H1 (cell line): ENCODE measurements at places on chromosomes 3 and 15.
A peak's percentile ranks its signal among the peaks of the same experiment; 100 is the strongest.

GRCh38 chr3:13577181-13578121 lies 28.5 kb downstream of the FBLN2 start:
- no peak for DNase-seq

DNA sequence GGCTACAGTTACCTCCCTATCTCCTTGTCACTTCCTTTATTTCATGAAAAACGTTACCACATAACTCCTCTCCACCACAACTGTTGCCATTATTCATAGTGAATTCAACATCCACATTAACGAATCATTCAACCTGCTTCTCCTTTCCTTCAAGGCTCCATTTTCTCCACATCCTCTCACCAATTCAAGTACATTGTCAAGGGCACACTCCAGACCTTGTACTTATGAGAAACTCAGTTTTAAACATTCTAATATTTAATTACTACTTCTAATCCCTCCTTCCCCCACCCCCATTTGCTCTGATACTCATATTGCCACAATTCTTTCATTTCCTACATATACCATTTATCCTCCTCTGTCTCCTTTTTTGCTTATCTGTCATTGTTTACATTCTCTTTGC lies 871.2 kb downstream of the TUSC7 start:
- DNase-seq: no peak

DNA sequence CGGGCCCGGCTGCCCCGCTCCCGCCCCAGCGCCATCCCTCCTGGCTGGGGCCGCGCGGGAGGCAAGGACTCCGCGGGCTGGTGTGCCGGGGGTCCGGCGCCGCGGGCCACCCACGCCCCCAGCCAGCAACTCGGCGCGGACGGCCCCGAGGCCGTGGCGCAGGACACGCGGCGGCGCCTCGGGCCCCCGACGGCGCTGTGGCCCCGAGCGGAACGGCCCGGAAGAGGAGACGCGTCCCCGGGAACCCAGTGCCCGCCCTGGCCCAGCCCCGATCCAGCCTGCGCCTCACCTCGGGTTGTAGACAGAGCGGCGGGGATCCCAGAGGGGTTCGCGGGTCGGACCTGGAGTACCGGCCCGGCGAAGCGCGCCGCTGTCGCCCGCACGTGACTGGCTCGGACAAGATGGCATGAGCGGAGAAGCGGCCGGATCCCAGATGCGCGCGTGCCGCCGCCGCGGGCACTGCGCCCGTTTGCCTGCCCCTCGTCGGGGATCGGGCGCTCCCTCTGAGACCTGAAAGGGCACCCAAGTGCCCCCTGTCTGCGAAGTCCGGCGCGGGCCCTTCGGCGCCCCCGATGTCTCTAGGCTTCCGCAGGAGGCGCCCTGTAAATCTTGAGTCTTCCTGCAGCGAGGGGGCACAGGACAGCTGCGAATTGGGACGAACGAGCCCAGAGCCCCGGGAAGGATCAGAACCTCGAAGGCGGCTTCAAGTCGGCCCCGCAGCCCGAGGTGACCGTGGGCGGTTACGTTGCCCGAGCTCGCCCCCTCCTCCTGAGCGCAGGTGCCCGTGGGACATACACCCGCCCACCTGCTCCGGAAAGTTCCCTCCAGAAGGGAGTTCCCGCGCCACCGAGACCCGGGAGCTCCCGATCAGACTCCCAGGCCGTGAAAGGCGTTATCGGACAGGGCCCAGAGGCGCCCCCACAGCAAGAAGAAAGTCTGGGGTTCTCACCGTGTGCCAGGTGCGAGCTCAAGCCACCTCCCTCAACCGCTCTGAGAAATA lies 598 bp upstream of the SFMBT1 start:
- peak; percentile 66 for DNase-seq

DNA sequence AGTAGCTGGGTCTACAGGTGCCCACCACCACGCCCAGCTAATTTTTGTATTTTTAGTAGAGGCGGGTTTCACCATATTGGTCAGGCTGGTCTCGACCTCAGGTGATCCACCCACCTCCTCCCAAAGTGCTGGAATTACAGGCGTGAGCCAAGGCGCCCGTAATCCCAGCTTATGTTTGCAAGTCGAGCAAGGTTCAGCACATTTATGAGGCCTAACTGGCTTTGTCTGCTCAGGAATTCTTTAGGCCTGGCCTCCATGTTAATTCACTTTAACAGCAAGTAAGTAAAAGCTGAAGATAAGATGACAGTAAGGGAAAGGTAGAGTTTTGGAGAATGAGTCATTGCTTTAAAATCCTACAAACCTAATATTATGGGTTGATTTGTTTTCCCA lies 24.6 kb downstream of the SIDT1 start:
- DNase-seq: no peak

GRCh38 chr15:38088971-38089370 lies 154.5 kb downstream of the TMCO5A start:
- DNase-seq: no peak

GRCh38 chr15:90230071-90230494 lies 3.7 kb downstream of the CIB1 start:
- DNase-seq: no peak

- DNase-seq: no peak
Observed at GRCh38 chr3:67662733-67663132, 8.3 kb upstream of the SUCLG2 start.

DNA sequence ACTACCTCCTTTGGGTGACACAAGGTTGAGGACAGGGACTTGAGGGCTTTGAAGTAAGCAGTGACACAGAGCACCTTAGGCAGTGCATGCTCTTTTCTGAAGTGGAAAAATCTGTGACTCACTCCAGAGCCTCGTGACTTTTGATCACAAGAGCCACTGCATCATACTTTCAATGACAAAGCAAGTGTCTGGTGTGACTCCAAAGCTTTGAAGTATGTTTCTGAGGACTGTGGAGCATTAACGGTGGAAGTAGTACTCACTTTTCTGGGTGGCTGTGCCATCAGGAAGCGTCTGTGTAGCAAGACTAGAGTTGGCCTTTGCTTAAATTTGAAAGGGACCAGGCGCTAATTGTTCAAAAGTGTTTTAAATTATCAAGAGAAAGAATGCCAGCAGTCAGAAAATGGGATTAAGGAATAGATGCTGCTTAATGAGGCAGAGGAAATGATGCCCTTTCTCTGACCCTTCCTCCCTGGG lies 210.7 kb upstream of the TRIM42 start:
- DNase-seq: no peak

DNA sequence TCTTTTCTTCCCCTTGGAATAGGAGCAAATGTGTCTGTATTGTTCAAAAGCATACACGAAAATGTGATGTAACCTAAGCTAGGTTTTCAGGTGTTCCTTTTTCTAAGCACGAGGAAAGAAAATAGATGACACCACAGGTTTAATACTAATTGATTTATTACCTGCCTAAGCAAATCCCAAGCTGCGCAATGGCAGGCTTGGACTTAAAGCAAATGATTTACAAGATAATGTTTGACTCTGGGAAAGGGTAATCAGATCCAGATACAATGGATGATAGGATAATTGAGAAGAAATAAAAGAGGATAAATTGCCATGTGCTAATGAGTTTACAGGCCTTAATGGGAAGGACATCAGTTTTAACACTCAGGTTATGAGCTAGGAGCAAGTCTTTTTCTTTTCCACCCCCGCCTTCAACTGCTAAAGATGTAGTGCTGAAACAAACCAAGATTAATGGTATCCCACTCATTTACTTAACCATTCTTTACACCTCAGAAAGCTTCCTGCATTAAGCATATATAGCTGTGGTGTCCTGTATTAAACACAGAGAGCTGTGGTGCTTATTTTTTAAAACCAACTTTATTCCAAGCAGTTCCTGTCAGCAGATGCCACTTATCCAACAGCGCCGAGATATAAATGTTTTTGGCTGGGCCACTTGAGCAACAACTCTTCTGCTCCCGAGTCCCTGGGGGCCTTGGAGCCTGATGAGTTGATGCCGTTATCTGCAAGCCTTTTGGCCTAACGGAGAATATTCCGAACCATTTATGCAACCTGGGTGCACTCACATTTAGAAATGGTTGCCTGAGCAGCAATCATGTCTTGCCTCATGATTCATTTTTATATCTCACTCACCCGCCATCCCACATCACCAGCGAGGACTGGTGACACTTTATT lies 205.5 kb downstream of the MECOM start:
- no peak for DNase-seq

- DNase-seq: no peak
Observed at GRCh38 chr3:108403686-108404345, 106.6 kb downstream of the MYH15 start.

- no peak for DNase-seq
Observed at GRCh38 chr15:98561169-98561941, 87.0 kb upstream of the IGF1R start.
